ENCODE measurements at places on chromosomes 4 and X.

DNA sequence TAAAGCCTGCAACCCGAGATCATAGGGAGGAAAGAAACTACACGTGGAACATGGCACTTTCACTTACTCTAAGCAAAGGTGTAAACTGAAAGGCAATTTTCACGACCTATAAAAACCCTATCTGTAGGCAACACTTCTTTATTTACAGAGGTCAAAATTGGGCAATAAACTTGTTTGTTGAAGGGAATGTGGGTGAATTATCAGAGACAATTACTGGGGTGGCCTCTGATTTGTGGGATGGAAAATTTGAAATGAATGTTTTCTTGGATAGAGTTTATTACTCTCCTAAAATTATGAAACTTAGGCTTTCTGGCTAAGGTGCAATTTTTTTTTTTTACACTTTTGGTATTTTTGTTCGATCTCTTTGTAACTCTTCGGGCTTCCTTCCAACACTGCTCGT, 734.1 kb upstream of the TENM3 start:
- no peak for DNase-seq

DNA sequence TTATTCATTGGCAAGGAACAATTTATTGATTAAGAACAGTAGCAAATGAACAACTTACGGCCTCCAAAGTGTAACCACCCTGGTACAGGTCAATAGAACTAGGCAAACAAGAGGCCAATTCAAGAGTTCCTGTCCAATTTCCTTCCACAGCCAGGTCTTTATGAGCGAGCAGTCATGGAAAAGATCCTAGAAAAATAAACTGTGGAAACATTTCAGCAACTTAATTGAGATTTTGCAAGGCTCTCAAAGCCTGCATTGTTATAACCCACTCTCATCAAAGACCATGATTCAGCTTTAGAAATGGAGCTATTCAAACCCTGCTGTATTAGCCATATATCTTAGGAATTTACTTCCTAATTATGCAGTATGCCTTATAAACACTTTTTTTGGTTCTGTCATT, 43.6 kb downstream of the UNC5C start:
- no peak for DNase-seq

DNA sequence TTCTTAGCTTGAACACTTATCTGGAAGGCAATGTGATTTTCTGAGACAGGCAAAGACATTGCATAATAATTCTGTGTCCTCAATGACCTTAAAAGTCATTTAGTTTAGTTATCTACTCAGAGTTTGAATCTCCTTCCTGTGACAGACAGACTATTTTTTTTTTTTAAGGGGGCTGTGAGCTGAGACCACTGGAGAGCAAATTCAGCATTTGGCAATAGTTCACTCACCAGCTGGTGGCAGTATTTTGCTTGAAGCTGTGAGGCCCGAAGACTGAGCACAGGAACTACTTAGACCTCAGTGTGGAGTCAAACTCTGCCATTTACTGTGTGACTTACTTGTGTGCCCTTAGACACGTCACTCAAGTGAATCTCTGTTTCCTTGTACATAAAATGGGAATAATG, 22.9 kb upstream of the CPE start:
- no peak for DNase-seq

- no peak for DNase-seq
These were observed 1059.6 kb downstream of the TECRL start for GRCh38 chr4:63349674-63350025.

DNA sequence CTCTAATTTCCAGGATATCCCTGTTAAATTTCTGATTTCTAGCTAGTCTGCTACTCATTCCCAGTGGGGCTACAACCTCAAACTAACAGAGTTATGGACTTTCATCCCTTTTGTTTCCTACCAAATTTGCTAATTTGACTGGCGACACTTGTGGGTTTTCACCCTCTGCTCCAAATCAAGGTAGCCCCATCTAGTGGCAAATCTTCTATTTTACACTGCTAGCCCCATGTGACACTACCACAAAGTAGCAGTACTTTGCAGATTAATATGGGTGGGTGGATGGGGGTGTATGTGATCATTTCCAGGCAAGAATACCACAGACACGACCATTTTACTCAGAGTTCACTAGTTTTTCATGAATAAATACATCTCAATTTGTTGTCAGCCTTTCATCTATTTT, 150.3 kb downstream of the MSL3 start:
- no peak for DNase-seq

- no peak for DNase-seq
These were observed 174.4 kb upstream of the NUDT10 start for GRCh38 chrX:51158231-51158630.

GRCh38 chrX:107360788-107361360, 88.6 kb upstream of the FRMPD3 start:
- no peak for DNase-seq
